Spinal cord (tissue), 10 donors: ENCODE measurements at places on chromosomes 11 and 22. TPM values are rescaled to one million over a fixed set of nuclear protein-coding genes. Genes with fewer than 3 reads are reported as not detected.

SERHL2 gene
- polyA plus RNA-seq, result 4.3 TPM

MUC5AC gene
- polyA plus RNA-seq, result not detected

MIAT gene
- polyA plus RNA-seq, result 93.7 TPM

APOA5 gene
- polyA plus RNA-seq, result not detected

PYGM gene
- 13.3 TPM for polyA plus RNA-seq

OR52I1 gene
- polyA plus RNA-seq, result not detected

GSTT2B gene
- 10.2 TPM for polyA plus RNA-seq

SLC6A5 gene
- polyA plus RNA-seq, result 35.5 TPM

DEUP1 gene
- polyA plus RNA-seq, result 0.26 TPM

PPARA gene
- 12.3 TPM for polyA plus RNA-seq

ABCC8 gene
- polyA plus RNA-seq, result 33.2 TPM

PKDREJ gene
- 0.46 TPM for polyA plus RNA-seq

C22orf42 gene
- polyA plus RNA-seq, result 4.0 TPM

OR52E8 gene
- not detected for polyA plus RNA-seq

OR51E1 gene
- 0.11 TPM for polyA plus RNA-seq

CCDC87 gene
- 0.32 TPM for polyA plus RNA-seq

PLEKHB1 gene
- 128 TPM for polyA plus RNA-seq

COMMD9 gene
- 152 TPM for polyA plus RNA-seq

MTFP1 gene
- 6.5 TPM for polyA plus RNA-seq

RIMBP3C gene
- polyA plus RNA-seq, result 0.70 TPM

MRPL48 gene
- 39.4 TPM for polyA plus RNA-seq

IGLL5 gene
- polyA plus RNA-seq, result not detected

FZD4 gene
- polyA plus RNA-seq, result 6.6 TPM

KRTAP5-10 gene
- 0.24 TPM for polyA plus RNA-seq

YPEL4 gene
- 7.6 TPM for polyA plus RNA-seq
